Activated naive CD4-positive, alpha-beta T cell treated with anti-CD3 and anti-CD28 coated beads, Interleukin-2, amount 50 U/mL, for 16 hours (primary cell): ENCODE measurements at places on chromosomes 1 and 21.

- DNase-seq, result no peak
Measured at GRCh38 chr1:19730232-19730631, 65.6 kb downstream of the HTR6 start.

DNA sequence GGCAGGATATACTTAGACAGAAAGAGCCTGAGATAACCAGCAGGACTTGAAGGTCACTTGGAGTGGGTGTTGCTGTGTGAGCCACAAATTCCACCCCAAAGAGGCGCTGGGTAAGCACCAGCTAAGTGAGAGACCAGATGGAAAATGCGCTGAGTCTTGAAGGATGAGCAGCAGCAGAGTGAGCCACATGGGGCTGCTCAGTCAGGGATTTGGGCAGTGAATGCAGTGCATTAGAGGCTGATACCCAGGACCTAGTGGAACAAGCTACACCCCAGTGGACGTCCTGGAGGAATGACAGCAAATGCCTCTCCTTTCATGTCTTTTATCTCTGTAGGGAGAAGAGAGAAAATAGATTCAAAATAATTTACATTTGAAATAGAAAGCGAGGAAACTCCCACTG, 11.3 kb downstream of the GRIK1 start:
- no peak for DNase-seq

DNA sequence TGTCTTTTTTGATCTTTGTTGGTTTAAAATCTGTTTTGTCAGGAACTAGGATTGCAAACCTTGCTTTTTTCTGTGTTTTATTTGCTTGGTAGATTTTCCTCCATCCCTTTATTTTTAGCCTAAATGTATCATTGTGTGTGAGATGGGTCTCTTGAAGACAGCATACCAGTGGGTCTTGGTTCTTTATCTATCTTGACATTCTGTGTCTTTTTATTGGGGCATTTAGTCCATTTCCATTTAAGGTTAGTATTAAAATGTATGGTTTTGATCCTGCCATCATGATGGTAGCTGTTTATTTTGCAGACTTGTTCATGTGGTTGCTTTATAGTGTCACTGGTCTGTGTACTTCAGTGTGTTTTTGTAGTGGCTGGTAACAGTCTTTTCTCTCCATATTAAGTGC, 14.1 kb downstream of the ZNF678 start:
- DNase-seq, result no peak

DNA sequence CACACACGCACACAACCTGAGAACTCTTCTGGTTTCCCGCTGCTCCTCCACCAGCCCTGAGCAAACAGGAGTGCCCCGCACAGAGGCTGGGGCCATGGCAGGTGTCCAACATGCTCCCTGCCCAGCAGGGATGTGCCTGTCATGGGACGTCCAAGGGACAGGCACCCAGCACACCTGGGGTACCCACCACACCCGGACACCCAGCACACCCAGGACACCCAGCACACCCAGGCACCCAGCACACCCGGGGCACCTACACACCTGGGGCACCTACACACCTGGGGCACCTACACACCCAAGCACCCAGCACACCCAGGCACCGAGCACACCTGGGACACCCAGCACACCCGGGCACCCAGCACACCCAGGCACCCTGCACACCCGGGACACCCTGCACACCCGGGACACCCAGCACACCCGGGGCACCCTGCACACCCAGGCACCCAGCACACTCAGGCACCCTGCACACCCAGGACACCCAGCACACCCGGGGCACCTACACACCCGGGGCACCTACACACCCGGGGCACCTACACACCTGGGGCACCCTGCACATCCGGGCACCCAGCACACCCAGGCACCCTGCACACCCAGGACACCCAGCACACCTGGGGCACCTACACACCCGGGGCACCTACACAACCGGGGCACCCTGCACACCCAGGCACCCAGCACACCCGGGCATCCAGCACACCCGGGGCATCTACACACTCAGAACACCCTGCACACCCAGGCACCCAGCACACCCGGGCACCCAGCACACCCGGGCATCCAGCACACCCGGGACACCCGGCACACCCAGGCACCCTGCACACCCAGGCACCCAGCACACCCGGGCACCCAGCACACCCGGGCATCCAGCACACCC, 37.9 kb downstream of the UBE2G2 start:
- no peak for DNase-seq
